Activated T-cell treated with anti-CD3 and anti-CD28 coated beads, Interleukin-2, amount 50 U/mL, for 1 hour (primary cell): ENCODE measurements at places on chromosomes 4 and X.

- DNase-seq = peak; percentile 21
Measured at GRCh38 chrX:23773601-23774175, 9.3 kb upstream of the SAT1 start.

DNA sequence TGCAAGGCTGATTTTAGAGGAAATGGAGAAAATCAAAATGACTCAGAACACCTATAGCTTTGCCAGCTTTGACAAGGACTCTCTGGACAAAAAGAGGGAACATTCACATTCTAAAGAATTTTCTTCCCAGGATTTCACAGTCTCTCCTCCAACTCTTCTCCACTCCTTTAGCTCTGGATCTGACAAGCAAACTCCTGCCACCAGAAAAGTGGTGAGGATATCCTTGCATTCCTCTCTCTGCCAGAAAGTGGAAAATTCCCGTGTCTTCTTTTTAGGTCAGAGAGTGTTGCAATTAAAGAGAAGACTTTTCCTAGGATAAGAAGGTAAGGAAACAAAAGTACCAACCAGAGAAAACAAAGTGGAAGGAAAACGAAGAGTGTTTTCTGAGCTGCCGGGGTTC is 16.1 kb upstream of the PDGFRA start:
- DNase-seq = no peak

- DNase-seq = no peak
Measured at GRCh38 chr4:10582059-10582686, 102.4 kb downstream of the CLNK start.

DNA sequence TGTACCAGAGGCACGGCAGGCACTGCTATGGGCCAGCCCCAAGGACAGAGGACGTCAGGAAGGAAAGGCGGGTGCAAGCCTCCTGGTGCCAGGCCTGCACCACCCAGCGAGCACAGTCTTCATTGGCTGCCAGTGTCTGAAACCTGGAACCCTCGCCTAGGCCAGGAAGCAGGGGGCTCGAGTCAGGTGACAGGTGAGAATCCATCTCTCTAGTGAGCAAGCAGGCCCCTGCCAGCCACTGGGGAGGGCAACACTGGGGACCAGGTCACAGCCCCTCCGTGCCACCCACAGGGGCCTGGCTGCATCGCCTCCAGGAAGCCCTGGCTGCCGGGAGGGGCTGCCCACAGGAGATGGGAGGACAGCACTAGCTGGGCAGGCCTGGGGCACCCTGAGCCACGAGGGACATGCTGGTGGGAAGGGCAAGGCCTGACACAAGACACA is 6.9 kb upstream of the HAUS3 start:
- no peak for DNase-seq

DNA sequence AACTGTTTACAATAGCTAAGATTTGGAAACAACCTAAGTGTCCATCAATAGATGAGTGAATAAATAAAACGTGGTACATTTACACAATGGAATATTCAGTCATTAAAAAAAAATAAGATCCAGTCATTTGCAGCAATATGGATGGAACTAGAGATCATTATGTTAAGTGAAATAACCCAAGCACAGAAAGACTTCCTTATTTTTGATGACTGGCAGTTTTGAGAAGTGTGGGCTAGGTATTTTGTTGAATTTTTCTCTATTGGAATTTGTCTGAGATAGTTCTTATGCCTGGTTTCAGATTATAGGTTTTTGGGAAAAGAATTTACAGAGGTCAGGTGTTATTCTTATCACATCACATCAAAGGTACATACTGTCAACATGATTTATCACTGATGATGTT is 293.8 kb upstream of the ARSJ start:
- DNase-seq = no peak

DNA sequence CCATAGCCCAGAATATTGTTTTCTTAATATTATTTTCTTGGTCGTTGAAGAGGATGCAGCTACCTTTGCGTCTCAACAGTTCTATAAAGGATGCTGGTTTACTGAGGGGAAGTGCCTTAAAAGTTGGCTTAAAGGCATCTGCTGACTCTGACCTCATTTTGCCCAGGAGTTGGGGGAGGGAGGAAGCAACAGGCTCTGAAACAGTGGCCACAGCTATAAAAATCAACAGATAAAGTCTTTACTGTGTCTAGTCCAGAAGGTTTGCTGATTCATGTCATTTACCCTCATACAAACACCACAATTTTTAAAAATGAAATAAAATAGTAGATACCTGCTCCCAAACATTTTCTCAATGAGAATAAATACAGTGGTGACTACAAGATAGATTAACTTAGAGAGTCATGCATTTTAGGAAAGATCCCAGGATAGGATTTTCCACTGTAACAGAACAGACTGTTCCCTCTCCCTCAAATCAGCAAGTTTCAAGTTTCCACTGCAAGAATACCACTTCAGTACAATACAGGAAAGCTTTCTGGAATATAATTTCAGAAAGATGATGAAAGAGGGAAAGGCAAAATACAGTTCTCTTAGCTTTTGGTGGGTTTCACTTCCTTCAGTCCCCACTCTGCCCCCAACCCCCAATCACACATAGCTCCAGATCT is 1.9 kb downstream of the PHKA1 start:
- DNase-seq = no peak

DNA sequence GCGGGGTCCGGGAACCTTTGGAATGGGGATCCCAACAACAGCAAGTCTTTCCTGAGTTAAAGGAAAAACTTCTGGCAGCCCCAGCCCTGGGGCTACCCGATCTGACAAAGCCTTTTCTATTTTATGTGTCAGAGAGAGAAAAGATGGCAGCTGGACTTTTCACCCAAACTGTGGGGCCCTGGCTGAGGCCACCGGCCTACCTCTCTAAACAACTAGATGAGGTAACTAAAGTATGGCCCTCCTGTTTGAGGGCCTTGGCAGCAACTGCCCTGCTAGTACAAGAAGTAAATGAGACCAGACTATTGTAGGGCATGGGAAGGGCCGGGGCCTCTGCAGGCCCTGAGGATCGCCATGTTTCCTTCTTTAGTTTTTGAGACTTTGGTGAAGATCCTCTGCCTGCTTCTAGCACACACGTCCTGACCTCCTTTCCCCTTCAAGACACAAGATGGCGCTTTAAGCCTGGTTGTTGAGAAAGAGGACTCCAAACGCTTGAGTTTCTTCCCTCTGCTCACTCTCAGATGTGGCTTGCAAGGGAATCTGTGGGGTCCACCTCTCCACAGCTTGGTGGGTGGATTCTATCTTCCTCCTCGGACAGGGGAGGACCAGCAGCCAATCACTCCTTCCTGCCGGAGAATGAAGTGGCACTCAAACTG is 18.5 kb upstream of the DRD5 start:
- no peak for DNase-seq

DNA sequence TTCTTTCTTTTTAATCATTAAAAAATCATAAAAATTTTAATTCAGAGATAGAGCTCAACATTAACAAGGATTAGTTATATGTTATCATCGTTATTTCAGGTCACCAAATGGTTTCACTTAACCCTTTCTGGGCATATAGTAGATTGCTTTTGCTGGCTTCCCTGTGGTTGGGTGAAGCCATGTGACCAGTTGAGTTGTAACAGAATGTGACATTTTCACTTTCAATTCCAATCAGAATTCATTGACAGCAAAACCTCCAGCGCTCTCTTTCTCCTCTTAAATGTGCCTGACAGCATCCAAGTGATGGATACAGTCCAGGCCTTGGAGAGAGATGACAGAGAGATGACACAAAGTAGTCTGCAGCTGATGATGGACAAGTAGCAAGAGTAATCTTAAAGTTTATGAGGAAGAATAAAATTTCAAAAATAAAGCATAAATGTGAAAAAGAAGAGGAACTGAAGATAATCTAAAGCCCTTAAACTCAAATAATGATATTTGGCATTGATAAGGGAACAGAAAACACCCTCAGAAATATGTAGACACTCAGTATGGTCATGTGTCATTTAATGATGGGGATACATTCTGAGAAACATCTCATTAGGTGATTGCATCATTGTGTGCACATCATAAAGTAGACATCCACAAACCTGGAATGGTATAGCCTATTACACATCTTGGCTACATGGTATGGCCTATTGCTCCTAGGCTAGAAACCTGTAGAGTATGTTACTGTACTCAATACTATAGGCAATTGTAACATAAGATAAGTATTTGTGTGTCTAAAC is 92.3 kb upstream of the QRFPR start:
- no peak for DNase-seq

DNA sequence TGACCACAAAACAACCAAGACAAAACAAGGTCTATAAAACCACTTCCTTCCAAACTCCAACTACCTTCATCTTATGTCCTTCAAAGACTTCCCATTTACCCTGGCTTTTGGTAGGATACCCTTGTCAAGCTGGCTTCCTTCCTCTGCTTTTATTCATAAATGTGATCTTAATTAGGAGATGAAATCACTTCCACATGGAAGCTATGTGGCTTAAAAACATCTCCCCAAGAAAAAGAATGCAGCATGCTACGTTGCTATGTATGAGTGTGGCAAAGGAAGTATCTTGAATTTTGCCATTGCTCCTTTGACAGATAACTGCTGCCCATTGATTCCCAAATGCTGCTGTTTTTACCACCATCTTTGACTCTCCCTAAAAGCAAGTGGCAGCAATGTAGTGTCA is 46.4 kb upstream of the VEGFD start:
- DNase-seq = no peak

GRCh38 chrX:39022106-39022505 is 220.8 kb downstream of the MID1IP1 start:
- no peak for DNase-seq

DNA sequence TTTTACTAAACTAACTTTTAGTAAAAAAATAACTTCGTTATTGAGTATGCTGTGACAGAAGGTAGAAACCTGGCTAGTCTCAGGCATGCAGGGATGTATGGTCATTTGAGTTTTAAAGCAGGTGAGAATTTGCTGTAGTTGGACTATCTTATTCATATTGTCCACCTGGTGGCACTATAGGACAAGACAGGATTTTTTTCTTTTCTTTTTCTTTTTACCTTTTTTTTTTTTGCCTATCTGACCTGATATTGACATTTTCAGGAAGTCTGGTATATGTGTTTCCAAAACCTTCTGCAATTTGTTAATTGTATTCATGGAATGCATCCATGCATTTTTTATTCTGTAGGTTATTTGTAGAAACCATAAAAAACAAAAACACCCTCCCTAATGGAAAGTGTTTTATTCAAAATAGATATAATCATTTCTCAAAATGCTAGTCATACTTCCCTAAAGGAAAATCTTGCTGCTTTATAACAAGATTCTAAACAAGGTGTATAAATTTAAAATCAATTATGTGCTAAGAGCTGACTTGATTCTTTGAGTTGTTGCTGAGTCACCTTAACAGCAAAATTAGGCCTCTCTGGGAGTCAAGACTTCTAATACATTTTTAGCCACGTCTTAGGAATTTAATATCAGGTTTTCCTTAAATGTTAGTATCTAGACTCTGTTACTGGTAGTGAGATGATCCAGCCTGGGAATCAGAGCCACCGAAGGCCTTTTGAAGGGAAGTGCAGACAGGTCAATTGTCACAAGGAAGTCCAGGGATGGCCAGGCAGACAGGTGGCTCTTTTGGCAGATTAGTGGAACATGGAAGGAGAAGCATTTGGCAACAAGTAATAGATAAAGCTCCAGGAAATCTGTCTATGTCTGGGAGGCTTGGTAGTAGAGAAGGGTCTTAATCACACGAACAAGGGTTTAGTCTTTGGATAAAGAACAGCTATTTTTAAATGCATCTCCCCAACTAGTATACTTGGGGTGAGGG is 201.3 kb upstream of the GNPDA2 start:
- DNase-seq = no peak
